ENCODE measurements at places on chromosomes 16 and 17.
A peak's percentile ranks its signal among the peaks of the same experiment; 100 is the strongest.

GRCh38 chr17:1592751-1593629 is 30.4 kb upstream of the PITPNA start:
- DNase-seq = no peak

- DNase-seq = no peak
Measured at GRCh38 chr16:50419116-50419515, 50.3 kb upstream of the BRD7 start.

DNA sequence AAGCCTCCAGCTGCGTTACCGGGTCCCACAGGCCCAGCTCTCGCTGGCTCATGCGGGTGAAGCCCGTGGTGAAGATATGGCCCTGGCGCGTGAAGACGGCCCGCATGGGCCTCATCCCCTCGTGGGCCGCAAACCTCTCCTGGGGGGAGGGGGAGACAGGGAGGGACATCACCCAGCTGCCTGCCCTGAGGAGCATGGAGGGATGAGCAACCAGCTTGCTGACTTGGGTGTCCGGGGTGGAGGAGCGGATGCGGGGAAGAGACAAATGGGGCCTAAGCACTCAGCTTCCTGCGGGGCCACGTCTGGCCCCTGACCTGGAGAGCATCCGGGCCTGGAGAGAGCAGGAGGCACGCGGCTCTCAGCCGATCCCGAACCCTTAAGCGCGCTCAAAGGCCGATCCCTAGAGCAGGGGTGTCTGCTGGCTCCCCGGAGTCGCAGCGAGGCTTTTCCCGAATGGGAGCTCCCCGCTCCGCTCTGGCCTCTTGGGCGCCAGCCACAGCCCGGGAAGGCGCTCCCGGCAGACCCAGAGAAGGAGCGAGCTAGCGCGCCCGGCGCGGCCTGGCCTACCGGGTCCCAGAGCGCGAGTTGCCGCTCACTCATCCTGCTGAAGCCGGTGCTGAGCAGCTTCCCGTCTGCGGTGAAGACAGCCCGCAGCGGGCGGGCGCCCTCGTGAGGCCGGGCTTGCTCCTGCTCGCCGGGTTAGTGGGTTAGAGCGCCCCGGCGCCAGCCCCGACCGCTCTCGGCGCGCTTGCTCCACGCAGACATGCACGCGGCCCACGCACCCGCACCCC is 5.0 kb downstream of the CORO6 start:
- no peak for DNase-seq

- DNase-seq = no peak
Measured at GRCh38 chr16:11752856-11753255, 10.2 kb upstream of the TXNDC11 start.

- no peak for DNase-seq
Measured at GRCh38 chr16:70290949-70291519, 1.7 kb upstream of the AARS1 start.

GRCh38 chr17:80774643-80775281 is 216.9 kb upstream of the CHMP6 start:
- no peak for DNase-seq

DNA sequence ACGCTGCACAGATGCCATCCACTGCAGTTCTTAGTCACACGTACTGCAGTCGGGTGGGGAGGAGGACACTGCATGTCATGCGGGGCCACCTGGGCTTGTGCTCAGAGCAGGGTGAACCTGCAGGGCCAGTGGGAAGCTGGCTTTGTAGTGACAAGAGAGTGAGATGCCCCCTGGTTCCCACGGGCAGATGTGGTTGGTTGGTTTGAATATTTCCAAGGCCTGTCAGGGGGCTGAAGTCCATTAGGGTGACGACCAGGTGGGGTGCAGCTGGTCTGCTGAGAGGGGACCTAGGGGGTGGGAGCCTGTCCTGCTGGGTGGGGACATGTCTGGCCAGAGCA is 14.3 kb downstream of the ZNF213 start:
- no peak for DNase-seq

- DNase-seq = no peak
Measured at GRCh38 chr16:81601601-81602255, 157.1 kb downstream of the CMIP start.

DNA sequence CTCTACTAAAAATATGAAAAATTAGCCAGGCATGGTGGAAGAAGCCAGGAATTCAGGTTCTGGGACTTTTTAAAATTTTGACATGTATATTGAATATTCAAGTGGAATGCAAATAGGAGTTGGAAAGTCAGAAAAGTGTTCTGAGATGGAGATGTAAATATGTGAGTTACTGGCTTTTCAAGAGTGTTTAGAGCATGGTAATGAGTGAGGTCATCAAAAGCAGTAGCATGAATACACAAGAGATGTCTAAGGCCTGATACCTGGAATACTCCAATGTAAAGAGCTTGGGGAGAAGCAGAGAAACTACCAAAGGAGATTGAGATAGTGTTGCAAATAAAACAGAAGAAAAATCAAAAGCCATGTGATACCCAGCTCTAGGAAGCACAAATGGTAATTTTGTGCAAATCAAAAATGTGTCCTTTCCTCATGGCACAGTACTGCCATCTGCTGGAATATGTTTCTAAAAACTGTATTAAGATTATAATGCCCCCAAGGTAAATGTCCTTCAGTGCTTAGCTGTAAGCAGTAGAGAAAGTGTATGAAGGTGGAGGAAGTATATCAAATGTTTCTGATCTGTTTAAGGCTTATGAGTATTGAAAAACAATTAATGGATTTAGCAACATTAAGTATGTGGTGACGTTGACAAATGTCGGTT is 908.4 kb downstream of the KCNJ18 start:
- DNase-seq = no peak

GRCh38 chr16:3977376-3977775 is 96.9 kb upstream of the CREBBP start:
- DNase-seq = no peak

DNA sequence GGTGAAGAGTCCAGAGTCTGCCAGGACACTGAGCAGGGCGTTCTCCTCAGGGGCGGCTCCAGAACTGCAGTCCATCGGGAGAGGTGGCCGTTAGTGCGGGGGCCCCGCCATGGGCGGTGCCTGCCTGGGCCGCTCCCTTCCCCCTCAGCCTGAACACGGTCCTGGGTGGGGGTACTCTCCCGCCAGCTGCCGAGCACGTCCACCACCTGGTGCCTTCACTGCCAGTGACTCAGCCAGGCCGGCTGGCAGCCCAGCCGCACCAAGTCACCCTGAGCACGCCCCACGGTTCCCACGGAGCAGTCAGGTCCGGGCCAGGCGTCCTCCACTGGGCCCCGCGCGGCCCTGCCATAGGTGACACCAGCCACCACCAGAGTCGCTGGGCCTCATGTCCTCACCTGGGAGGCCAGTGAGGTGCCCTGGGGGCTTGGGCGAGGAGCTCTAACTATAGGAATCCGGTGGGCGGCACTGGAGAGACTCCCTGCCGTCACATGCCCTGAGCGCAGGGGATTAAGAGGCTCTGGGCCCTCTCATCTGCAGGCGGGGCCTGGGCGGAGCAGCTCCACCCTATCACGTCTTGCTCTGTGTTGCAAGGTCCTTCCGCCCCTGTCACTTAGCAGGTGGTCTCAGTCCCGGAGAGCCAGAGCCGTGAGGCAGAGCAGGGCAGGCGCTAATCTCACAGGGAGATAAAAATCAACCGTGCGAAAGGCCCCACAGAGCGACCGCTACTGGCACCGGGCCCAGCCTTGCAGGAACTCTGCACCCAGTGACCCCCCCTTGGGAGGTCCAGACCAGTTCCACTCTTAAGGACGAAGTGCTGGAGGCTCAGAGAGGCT is 14.3 kb downstream of the PIEZO1 start:
- peak; percentile 88 for DNase-seq

- no peak for DNase-seq
Measured at GRCh38 chr17:64231567-64232141, 31.4 kb downstream of the TEX2 start.

DNA sequence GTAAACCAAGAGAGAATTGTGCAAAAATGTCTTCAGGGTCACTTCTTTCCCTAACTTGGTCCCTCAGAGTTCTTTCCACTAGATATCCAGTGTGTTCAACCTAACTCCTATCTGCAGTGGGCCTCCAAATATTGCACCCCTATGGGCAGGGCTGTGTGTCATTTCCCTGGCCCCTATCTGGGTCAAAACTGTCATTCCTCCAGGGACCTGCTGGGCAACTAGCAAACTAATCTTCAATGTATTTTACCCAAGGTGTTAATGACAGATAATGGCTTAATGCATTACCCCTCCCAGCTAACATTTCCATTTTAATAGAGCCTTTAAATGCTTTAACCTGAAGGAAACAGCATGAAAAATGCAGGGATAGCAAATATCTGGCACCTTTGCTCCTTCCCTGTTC is 25.8 kb upstream of the SKAP1 start:
- DNase-seq = no peak

DNA sequence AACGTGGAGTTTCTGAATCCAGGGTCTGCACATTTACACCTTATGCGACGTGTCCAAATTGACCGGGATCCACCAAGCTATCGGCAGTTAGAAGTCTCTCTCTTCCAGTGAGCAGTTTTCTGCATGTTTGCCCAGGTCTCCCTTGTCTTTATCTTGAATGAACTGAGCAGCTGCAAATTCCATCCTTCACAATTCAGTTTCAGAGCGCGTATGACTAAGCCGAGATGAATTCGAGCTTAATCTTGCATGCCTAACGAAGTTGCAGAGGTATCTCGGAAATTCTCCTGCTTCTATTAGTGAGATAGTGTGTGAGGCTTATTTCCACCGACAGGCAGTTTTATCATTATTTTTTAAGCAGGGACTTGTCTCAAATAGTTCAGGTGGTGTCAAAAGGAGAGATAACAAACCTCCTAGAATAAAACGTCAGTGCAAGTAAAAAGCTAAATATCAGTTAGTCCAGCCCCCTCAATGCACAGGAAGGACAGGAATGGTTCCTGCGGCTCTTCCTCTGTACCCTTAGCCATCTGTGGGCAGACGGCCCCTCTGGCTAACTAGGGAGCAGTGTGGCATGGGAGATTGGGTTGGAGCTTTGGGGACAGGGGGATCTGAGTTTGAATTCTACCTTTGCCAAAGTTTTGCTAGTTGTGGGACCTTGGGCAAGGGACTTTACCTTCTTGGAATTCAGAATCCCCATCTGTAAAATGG is 93.0 kb upstream of the GPR139 start:
- DNase-seq = no peak

DNA sequence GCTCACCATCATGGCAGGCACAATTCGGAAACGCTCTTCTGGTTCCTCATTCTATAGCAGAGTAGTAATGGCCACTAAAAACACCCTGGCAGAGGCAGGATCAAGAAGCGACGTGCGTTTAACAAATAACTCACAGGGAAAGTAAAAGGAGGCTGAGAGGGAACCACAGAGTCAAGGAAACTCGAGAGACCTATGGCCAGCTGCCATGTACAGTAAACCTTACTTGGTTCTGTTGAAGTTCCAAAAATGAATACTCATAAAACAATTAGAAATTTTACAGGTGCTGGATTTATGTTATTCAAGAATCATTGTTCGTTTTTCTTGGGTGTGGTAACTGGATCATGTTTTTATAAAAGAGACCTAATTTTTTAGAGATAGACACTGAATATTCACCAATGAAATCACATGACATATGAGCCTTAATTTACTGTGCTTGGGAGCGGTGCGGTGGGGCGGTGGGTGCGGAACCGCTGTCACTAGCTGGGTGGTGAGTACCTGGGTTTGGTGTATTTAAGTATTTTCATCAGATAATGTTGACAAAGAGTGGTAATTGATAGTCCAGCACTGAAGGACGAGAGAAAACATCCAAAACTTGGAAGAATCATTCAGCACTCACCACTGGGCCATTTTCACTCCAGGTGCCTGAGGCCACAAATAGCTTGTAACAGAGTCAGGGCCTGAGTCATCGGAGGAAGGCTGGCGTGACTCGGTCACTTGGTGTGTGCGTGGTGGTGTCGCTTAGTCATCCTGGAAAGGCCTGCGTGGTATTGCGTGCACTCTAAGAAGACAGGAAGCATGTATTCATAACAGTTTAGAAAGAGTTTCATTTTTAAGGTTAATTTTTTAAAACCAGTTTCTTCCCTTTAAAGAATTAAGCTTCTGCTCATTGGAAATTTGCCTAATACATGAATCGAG is 135.4 kb upstream of the CHMP6 start:
- no peak for DNase-seq

- DNase-seq = no peak
Measured at GRCh38 chr17:79513820-79514535, 96.9 kb downstream of the RBFOX3 start.

GRCh38 chr17:9519583-9520272 is 55.9 kb downstream of the STX8 start:
- DNase-seq = no peak

DNA sequence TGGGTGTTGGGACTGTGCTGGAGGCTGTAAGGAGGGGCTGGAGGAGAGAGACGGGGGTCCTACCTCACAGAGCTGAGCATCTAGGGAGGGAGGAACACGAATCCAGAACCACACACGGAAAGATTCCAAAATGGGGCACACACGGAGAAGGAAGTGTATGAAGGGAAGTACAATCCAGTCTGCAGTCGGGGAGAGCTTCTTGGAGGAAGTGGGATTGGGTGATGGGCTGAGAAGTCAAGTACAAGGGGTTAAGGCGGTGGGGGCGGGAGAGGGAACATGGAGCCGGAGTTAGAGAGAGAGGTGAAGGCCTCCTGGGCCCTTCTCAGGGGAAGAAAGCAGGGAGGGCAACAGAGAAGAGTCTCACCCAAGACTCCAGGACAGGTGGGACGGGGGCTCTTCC is 107.5 kb upstream of the CREBBP start:
- no peak for DNase-seq

GRCh38 chr16:15484662-15485061 is 50.3 kb downstream of the BMERB1 start:
- DNase-seq = no peak

DNA sequence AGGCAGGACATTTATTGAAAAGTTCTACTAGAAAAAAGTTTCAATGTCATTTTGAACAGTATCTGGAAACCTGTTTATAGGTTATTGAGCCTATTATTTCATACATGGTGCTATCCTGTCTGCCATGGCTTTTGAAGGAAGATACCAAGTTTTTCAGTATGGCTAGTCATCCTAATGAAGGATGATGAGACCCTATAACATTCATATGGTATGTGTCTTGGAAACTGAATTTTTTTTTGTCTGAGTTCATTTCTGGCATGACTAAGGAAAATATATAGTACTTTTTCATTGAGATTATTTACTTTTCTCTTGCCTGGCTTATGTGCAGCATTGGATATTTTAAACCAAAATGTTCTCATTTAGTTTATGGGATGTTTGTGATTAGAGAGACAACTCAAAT is 30.2 kb downstream of the CLTC start:
- DNase-seq = no peak

- no peak for DNase-seq
Measured at GRCh38 chr16:56477096-56477878, 25.9 kb downstream of the OGFOD1 start.

DNA sequence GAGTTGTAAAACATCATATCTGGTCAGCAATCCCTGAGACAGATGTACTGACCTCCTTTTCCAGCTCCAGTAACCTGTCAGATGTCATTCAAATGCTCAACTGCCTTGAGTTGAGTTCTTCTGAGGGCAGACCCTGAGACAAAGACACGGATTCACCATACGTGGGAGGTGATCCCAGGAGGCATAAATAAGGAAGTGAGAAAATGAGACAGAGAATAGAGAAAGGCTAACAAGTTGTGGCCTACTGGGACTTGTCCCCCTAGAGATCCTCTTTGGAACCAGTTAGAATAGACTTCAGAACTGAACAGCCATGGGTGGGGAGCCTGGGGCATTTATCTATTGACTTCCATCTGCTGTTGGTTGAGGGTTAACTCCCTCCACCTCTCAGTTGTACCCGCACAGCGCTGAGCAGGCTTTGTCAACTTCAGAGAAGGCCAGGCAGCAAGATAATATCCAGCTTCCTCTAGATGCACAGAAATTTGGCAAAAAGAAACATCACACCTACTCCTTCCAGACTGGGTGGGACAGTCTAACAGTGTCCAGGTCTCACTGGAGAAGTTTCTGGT is 123.0 kb upstream of the DYNLRB2 start:
- no peak for DNase-seq

Measured in CMK (cell line).